Stimulated activated CD8-positive, alpha-beta memory T cell treated with anti-CD3 and anti-CD28 coated beads, Interleukin-7, amount 100 ng/mL, for 1 hour (primary cell): ENCODE measurements at places on chromosomes 4 and X.

- DNase-seq: no peak
Measured at GRCh38 chr4:38856046-38856445, 571 bp downstream of the TLR6 start.

- no peak for DNase-seq
Measured at GRCh38 chr4:157888281-157888680, 284.5 kb downstream of the GASK1B start.

GRCh38 chr4:158964114-158964727, 138.7 kb upstream of the RAPGEF2 start:
- DNase-seq: no peak

DNA sequence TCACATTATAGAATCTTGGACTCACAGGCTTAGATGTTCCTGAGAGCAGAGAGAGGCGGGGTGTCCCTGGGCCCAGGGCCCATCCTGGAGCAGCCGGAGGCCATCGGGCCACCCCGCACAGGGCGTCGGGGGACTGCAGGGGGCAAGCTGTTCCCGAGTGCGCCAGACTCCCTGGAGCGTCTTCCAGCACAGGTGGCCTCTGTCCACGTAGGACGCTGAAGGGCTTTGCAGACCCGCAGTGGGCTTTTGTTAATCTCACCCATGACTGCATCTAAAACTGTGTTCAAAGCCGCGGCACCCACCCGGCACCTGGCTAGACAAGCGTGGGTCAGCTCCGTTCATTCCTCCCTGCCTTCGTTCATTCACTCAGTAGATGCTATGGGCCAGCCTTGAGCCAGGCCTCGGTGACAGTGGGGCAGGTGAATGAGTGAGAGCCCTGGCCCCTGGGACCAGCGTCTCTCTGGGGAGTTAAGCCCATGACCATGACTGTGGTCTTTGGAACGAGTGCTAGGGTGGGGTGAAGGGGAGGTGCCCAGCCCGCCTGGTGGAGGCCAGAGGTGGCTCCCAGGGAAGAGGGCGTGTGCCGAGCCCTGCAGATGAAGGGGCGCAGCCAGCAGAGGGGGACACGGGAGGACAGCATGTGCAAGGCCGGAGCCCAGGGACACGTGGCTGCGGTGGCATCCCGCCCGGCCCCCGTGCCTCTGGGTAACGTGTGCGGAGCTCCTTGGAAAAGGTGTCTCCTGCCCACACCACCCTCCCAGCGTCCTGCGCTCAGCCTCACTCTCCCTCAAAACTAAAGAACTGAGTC, 98.3 kb downstream of the HMX1 start:
- DNase-seq: no peak

DNA sequence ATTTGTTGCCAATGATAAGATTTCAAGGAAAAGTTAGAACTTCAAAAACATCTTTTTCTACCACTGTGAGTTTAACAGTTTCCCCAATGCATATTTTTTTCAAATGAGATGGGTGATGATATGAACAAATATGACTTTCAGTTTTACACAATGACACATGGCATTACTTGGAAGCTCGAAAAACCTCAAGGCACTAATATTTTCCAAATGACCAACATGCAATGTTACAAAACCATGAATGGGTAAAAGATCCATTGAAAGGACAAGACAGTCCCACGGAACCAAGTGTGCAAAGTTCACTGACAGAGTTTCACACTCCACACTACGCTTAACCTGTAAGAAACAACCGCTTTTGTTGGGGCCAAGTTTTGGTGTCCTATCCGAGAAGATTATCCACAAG, 84.5 kb downstream of the CD99L2 start:
- no peak for DNase-seq

- no peak for DNase-seq
Measured at GRCh38 chr4:120927801-120928409, 5.4 kb upstream of the PRDM5 start.

DNA sequence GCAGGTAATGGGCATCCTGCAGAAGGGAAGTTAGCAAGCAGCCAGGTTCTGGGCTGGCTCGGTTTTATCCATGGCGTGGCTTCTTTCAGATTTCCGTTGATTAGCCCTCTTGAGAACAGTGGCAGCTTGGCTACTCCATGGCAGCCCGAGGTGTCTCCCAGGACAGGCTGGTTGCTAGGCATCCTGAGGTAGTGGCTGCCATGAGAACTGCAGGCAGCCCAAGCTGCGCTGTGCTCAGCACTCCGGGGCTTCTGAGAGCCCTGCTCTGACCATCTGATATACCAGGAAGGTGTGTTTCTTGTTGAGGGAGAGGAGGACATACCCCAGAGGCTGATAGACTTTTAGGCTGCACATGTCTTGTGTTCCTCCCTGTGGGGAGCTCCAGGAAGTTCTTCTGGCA, 253.4 kb upstream of the CASK start:
- no peak for DNase-seq

DNA sequence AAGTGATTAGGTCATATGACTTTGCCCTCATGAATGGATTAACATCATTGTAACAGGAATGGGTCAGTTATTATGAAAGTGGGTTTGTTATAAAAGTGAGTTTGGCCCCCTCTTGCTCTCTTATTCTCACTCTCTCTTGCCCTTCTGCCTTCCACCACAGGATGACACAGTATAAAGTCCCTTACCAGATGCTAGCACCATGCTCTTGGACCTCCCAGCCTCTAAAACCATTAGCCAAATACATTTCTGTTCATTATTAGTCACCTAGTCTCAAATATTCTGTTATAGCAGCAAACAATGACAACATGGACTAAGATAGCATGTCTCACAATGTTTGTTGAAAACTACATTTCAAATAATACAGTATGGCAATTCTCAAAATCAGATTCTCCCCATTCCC, 59.7 kb downstream of the RWDD4 start:
- no peak for DNase-seq

DNA sequence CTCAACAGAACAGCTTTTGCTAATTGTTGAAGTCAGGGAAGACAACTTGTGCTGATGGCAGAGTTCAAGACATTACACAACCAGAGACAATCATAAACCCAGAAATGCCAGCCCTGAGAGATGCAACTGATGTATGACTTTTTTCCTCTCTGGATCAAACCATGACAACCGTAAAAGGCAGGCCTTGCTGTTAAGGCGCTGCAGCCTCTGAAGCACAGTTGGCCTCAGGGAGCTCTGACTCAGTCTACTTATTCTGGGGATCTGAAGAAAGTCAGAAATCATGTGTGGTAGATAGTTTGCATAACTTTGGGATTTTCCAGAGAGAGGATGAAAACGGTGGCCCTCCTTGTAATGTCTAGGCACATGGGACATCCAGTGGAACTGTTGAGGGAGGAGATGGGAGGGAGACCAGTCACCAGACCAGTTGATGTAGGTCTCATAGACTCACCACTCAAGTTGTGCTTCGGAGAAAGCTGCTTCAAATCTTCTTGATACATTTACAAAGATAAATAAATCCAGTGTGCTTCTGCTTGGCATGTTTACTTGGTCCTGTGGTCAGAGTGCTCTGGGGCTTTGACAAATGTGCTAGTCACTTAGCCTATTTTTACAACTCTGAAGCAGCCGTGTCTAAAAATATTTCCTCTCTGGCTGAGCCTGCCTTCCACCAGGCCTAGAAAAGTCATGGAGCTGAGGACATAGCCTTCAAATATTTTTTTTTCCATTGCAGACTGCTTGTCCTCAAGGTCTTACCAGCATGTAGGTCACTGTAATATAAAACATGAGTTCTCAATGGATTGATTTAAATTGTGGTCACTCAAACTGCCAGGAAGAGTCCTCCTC, 7.5 kb downstream of the HADH start:
- DNase-seq: no peak

- no peak for DNase-seq
Measured at GRCh38 chr4:25702848-25703247, 47.2 kb downstream of the SLC34A2 start.

DNA sequence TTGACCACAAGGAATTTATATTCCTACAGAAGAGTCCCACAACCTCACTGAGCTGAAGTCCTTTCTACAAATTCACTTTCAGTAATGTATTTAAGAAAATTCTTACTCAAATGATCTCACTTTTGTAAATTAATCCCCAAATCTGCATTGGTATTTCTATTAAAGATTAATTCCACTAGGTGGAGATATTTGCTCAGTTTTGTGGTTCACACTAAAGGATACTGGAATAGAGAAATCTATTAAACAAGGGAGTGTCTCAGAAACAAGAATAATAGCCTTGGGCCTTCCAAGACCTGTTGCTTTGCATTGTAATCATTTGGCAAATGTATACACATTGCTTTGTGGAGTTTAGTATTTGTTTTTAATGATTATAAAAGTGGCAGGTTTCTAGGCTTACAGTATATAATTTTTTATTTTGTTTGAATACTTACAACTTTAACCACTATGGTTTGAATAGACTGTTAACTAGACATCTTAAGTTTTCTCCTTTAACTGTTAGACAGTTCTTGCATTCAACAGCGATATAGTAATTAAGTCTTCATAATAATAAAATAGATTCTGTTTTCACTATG, 25.9 kb downstream of the CFAP299 start:
- no peak for DNase-seq

- DNase-seq: no peak
Measured at GRCh38 chr4:137674066-137674465, 141.8 kb upstream of the PCDH18 start.

DNA sequence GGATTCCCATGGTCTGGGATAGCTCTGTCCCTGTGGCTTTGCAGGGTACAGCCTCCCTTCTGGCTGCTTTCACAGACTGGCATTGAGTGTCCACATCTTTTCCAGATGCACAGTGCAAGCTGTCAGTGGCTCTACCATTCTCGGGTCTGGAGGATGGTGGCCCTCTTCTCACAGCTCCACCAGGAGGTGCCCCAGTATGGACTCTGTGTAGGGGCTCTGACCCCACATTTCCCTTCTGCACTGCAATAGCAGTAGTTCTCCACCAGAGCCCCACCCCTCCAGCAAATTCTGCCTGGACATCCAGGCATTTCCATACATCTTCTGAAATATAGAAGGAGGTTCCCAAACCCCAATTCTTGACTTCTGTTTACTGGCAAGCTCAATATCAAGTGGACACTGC, 50.2 kb upstream of the GRID2 start:
- DNase-seq: no peak

DNA sequence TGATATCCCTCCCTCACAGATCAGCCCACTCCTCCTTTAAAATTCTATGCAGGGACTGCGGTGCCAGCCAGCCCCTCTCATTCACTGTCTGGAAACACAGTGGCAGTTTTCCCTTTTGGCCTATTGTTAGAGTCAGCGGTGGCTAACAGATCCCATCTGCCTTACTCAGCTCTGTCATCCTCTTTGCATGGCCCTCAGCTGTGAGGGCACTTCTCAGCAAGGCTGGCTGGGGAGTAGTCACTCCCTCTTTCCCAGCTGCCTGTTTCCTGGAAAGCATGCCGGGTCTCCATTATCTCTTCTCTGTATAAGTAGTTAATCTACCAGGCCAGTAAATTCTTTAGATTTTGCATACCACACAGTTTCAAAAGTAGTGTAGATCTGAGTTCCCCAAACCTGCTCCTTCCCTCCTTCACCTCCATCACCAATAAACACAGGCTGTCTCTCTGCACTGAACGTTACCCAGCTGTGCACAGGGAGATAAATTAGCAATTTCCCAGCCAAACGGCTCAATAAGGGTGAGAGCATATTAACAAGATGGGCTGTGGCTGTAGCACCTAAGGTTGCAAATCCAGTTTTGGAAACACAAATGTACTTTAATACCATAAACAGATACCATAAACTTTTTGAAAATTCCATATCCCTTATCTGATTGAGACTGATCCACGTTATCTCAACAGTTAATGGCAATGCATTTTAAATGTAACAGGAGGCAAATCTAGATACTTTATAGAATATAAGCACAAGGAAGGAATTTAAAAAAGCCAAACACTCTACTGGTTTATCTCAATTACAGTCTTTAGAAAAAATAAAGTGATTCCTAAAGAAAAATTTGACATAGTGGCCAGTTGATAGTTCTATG, 229.3 kb downstream of the ANKRD50 start:
- no peak for DNase-seq

- no peak for DNase-seq
Measured at GRCh38 chr4:113482325-113482724, 279.2 kb downstream of the CAMK2D start.

GRCh38 chr4:108170631-108171338, 2.1 kb upstream of the LEF1 start:
- DNase-seq: no peak

GRCh38 chrX:20374900-20375438, 108.3 kb upstream of the RPS6KA3 start:
- no peak for DNase-seq

GRCh38 chr4:152283801-152284470, 252.0 kb downstream of the FBXW7 start:
- DNase-seq: no peak

DNA sequence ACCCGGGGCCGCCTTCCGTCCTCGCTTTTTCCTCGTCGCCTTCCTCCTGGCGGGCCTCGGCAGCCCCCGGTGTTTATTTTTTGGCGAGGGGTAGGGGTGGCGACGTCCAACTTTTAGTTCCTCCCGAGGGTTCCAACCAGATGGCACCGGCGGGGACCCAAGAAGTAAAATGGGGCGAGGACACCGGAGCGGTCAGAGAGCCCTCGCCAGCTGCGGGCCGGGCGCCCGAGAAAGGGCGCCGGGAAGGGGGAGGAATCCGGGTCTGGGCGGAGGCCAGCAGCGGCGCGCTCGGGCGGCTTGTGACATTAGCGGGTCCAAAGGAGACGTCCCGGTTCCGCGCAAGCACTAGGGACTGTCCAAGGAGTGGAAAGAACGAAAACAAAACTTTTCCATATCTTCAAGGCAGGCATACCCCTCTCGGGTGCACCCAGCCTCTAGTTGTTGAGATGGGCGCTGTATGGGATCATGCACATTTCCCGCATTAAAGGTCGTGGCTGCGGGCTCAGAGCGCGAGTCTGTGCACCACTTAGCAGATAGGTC, 691 bp upstream of the USP46 start:
- DNase-seq: no peak

DNA sequence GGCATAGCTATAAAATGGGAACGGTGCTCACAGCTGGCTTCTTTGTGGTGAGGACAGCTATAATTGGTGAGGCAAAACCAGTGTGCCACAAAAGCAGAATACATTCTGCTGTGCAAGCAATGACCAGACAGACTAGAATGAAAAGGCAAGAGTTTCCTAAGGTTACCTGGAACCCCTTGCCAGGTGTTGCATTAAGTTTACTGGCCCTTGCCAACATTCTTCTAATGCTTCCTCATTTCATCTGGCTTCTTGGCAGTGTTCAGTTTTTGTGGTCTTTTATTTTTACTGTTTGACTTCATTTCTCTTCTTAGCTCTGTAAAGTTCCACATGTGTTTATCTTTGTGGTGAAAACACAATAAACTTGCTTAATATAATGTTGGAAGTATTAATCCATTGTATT, 131.4 kb downstream of the PTTG2 start:
- DNase-seq: no peak

- DNase-seq: no peak
Measured at GRCh38 chr4:139054791-139055505, 39.4 kb downstream of the NOCT start.
